SIG-M5 (cell line): ENCODE measurements at places on chromosomes 12 and 14.

DNA sequence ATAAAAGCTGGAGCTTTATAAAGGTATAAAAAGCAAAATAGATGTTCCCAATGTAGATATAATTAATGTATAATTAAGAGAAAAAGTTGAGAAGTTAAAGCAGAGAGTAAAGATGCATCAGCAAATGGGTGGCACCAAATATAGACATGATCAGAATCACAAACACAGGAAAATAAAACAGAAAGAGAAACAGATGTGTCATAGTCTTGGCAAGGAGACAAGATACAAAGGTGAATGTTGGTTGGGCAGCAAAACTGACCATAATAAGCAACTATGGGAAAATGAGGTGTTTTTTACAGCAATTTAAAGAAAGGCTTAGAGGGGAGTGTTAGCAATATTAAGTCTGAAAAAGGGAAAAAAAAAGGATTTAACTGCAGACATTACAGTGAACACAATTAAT lies 135.4 kb upstream of the CLEC14A start:
- DNase-seq = no peak

- no peak for DNase-seq
Measured at GRCh38 chr14:90034835-90035525, 26.8 kb upstream of the KCNK13 start.

DNA sequence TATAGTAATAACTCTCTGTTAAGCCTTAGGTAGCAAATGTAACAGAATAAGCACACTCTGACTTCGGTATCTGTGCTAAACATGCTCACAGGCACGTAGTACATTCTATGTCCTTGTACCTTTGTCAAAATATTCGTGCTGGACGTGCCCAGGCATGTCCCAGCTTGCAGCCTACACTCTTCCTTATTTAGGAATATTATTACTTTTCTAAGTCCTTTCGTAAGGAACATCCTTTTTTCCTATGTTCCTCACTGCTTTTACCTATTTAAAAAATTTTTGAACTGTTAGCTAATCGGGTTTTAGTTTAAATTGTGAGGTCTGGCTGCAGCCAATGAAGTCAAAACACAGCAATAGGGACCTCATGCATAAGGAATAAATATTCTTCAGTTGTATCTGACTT lies 24.1 kb upstream of the UBC start:
- DNase-seq = no peak

DNA sequence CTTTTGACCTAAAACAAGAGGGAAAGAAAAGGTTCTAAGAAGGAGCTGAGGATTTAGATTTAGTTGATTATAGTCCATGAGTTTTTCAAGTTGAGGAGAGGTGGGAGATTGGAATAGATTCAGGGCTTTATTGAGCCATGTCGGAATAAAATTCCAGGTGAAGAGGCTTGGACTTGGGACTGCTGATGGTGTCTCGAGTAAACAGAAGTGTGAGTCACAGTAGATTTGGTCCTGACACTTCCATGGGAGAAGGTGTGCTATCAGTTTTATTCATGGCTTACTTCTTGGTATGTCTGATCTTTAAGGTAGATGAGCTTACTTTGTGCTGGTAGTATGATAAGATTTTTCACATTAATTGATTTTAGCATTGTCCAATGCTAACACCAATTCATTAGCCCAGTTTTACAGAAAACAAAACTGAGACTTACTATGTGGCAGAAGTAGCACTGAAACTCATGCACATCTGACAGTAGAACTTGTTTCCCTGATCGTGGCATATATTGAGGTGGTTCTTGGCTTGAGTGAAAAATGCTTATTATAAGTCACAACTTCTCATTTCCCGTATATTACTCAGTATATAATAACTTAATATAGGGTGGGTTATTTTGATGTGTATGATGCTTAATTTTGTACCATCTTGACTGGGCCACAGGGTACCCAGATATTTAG lies 172.4 kb upstream of the IGF1 start:
- DNase-seq = no peak

- DNase-seq = no peak
Measured at GRCh38 chr14:35254736-35255135, 37.4 kb upstream of the PSMA6 start.

- no peak for DNase-seq
Measured at GRCh38 chr14:31340297-31341063, 79.9 kb downstream of the HEATR5A start.

- no peak for DNase-seq
Measured at GRCh38 chr14:78254911-78255461, 84.8 kb downstream of the NRXN3 start.

- no peak for DNase-seq
Measured at GRCh38 chr12:11609045-11609444, 40.4 kb upstream of the ETV6 start.

DNA sequence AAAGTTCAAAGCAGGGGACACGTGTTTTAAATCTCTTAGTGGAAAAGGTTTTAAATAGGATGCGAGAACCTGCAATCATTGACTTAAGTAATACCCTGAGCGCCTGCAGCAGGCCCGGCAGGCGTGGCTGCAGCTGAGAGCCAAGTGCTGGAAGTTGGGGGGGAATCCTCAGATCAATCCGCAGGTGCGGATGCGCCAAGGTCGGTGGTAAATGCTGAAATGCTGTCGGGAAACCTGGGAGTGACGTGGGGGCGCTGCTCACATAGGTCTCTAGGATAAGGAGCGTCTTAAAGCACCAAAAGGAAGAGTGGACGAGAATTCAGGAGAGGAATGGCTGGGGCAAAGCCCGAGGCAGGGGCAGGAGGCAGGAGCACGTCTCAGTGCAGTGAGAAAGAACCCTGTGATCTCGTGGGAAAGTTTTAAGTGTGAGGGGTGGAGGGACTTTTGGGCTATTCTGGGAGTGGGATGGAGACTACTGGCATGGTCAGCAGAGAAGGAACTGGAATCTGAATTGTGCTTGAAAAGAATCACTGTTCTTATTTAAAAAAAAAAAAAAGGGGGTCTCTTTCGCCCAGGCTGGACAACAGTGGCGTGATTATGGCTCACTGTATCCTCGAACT lies 883 bp upstream of the CDCA4 start:
- DNase-seq = no peak

- DNase-seq = no peak
Measured at GRCh38 chr12:43285159-43285598, 266.8 kb downstream of the ADAMTS20 start.

DNA sequence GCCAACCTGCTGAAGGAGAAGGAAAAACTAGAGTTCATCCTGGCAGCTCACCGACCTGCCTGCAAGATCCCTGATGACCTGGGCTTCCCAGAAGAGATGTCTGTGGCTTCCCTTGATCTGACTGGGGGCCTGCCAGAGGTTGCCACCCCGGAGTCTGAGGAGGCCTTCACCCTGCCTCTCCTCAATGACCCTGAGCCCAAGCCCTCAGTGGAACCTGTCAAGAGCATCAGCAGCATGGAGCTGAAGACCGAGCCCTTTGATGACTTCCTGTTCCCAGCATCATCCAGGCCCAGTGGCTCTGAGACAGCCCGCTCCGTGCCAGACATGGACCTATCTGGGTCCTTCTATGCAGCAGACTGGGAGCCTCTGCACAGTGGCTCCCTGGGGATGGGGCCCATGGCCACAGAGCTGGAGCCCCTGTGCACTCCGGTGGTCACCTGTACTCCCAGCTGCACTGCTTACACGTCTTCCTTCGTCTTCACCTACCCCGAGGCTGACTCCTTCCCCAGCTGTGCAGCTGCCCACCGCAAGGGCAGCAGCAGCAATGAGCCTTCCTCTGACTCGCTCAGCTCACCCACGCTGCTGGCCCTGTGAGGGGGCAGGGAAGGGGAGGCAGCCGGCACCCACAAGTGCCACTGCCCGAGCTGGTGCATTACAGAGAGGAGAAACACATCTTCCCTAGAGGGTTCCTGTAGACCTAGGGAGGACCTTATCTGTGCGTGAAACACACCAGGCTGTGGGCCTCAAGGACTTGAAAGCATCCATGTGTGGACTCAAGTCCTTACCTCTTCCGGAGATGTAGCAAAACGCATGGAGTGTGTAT lies 2.4 kb downstream of the FOS start:
- DNase-seq = no peak

GRCh38 chr14:96987086-96987474 lies 189.9 kb downstream of the VRK1 start:
- no peak for DNase-seq

DNA sequence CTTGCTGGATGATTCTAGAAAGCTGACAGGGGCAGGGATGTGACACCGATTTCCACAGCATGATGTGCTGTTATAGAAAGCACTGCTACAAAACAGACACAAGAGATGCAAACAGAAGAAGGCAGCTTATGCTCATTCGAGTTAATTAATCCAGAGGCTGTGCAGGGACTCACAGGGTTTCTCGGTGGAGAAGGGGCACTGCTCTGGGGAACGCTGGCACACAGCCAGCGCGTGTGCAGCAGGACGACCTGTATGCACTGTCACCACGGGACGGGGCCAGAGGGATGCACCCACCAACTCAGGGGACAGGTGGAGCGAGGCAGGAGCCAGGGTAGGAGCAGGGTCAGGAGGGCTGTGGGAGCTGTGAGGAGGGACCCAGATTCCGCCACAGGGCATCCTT lies 143.5 kb downstream of the RIMBP2 start:
- no peak for DNase-seq

DNA sequence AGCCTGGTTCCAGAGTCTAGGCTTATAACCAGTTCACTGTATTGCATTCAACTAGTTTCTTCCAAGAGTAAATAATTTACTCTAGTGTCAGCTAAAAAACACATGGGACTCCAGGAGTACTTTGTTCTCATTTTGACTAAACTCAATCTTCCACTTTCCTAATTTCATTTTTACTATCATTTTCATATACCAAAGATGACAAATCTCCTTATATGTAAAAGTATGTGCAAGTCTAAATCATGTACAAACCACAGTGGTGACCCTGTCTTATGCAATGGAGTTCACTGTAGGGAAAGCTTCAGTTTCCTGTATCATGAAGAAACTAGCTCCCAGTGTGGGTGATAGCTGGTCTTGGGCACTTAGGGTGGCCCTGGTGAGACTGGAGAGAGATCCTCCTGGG lies 151.6 kb downstream of the HELB start:
- no peak for DNase-seq

DNA sequence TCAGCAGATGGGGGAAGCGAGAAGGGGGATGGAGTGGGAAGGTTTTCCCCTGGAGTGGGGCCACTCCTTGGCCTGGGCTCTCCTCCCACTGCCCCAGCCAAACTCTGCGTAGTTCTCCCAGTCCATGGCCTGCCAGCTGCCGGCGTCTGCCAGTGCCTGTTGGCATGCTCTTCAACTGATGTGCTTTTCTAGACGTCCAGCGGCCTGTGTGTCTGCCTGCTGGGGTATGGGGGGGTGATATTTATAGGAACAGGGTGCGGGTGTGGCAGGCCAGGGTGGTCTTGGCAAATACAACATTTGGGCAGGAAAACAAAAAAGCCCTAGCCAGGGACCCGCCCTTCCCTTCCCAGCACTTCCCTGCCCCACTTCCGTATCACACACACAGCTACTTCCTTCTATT lies 786.3 kb upstream of the NOVA1 start:
- no peak for DNase-seq

GRCh38 chr12:77202457-77203060 lies 137.2 kb upstream of the E2F7 start:
- DNase-seq = no peak

DNA sequence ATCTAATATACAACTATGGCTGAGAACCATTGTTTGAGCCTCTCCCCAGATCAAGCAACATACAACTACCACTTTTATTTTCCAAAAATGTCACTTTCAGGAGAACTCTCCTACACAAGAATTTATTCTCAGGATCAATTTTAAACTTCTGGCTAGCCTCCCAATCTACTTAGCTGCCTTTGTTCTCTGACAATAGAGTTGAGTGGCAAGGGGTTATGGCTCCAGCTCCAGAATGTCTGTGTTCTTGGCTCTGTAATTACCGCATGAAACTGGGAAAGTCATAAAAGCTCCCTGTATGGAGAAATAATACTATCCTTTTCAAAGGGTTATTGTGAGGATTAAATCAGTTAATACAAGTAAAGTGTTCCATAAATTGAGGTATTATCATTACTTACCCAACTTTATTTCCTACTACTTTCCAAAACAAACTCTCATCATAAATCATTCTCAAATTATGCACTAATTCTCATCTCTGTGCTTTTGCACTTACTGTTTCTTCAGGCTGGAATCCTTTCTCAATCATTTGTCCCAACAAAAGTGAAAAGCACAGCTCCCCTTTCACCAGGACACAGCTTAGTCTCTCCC lies 121.9 kb downstream of the GARIN6 start:
- no peak for DNase-seq

GRCh38 chr12:14213542-14213941 lies 151.9 kb upstream of the ATF7IP start:
- DNase-seq = no peak

- no peak for DNase-seq
Measured at GRCh38 chr12:75378354-75378753, 12.5 kb upstream of the GLIPR1L2 start.

DNA sequence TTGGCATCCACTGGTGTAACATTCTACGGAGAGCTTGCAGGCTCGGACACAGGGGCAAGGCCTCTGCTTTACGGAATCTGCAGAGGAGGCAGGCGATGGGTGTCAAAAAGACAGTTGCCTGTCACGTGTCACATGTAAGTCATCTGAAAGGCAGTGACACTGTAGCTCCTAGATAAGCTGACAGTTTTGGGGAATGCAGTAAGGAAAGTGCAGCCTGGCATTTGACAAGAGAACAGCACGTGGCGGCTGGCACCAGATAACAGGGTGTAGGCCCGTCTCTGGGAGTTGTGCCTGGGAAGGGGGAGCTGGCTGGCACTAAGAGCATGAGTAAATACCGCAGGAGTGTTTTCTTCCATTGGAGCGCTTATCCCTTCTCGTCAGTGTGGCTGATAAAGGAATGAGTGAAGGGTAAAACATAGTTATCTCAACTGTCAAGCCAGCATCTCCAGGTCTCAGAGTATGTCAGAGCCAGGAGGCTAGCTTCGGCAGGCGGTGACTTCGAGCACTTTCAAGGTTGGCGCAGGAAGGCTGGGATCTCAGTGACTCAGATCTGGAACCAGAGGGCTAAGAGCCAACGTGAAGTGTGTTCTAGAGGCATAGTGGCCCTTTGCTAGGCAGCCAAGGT lies 26.1 kb downstream of the ADCK1 start:
- DNase-seq = no peak

DNA sequence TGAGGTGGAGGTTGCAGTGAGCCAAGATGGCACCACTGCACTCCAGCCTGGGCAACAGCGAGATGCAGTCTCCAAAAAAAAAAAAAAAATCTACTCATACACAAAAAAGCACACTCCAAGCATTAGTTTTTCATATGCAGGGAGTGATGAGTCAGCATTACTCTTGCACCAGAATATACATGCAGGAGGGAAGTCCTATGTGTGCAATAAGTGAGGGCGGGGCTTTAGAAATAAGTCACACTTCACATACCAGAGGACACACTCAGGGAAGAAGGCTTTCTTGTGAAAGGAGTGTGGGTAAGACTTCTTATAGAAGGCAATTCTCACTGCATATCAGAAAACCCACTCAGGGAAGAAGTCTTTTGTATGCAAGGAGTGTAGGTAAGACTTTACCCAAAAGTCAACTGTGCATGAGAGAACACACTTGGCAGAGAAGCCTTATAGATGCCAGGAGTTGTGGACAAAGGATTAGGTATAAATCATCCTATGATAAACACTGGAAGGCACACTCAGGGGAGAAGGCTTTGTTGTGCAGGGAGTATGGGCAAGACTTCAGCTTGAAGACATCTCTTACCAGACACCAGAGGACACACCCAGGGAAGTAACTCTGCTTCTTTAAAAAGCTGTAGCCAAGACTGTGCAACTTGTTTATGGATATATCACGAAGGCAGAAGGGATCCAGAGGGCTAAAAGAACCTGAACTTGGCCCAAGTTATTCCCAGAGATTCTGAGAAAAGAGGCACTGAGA lies 50.5 kb downstream of the ATF7 start:
- DNase-seq = peak; percentile 26
